ENCODE measurements at places on chromosomes 6 and 20.

- DNase-seq = no peak
Measured at GRCh38 chr6:89792881-89793280, 26.7 kb downstream of the MDN1 start.

DNA sequence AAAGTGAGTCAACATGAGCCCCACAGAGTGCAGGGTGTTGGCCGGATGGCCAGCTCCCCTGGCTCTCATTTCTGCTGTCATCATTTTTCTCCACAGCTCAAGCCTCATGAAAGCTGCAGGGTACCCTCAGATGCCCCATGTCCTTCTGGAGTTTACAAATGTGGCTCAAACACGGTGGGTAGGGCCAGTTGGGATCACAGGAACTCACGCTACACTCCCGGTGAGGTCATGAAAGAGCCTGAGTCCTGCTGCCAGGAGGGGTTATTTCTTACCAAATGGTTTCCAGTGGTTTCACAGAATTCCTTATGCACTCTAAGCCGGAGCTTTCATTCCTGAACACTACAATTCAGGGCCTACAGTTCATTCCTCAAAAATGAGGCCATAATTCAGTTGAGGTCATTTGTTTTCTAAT lies 78.7 kb downstream of the TMEM170B start:
- no peak for DNase-seq

DNA sequence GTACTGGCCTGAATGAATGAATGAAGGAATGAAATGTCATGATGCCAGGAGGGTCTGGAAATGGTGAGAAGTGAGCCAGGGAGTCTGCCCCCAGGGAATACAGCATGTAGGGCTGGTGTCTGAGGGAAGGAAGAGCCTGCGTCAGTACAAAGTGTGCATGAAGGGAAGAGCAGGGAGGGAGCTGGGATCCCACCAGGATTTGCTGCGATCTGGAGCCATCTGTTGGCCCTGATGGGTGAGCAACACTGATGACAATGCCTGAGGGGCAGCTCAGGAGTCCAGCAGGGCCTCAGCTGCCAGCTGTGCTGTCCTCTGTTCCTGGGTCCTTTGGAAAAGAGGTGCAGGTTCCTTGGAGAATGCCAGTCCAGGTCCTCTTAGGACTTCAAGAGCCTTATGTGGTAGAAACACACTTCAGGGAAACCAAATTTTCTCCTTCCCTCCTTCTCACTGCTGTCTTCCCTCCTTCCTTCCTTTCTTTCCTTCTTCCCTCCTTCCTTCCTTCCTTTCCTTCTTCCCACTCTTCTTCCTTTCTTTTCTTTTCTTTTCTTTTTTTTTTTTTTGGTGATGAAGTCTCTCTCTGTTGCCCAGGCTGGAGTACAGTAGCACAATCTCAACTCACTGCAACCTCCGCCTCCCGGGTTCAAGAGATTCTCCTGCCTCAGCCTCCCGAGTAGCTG lies 11.5 kb downstream of the BPI start:
- no peak for DNase-seq

- peak; percentile 93 for DNase-seq
Measured at GRCh38 chr6:109978174-109979032, at the start of gene GPR6. TSS of gene GPR6 (plus strand) at chr6:109978311. CDS start at chr6:109979113, 802 bp downstream.
